Activated T-helper 1 cell treated with anti-CD3 and anti-CD28 coated beads, Interleukin-12 subunit alpha, Interleukin-12 subunit beta, Interleukin-2, Interleukin-4 antibody, amounts not matched to agents 30 ng/mL and 10 ng/mL and 1 ng/mL, durations not matched to agents 14 hours and 24 hours and 36 hours (primary cell): ENCODE measurements at places on chromosomes 2 and 18.

DNA sequence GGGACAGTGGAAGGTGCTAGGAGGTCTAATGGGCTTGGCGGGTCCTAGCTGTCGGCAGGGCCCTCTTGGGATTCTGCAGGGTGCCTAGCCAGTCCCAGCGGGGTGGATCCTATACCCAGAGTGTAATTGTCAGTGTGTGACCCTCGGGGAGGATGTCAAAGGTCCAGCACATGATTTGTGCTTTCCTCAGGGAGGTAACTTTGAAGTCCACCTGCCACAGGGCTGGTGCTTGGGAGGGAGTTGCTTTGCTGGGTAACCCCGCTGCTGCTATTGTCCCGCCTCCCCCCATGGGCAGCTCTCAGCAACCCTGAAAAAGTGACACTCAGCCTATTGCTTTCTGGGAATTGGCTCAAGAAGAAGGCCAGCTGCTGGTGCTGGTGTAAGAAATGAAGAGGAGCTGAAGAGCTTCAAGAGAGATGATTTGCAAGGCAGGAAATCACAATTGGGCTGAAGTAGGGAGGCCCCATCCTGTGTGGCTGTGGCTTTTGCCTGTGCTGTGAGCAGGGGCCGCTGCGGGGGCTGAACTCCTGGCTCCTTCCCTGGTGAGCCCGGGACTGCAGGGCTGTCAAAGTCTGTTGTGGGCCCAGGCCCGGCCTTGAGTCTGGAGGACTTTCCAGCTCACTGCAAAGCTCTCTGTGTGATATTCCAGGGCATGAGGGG is 36.4 kb downstream of the EMILIN2 start:
- H3K36me3 ChIP-seq = peaks cover 8% of the 10 kb centered on the region
- H3K27ac ChIP-seq = peak overlapping the region; percentile 89
- peak overlapping the region; percentile 48 for H3K4me3 ChIP-seq
- peaks cover 4% of the 10 kb centered on the region for H3K27me3 ChIP-seq
- peaks cover 30% of the 10 kb centered on the region for H3K4me1 ChIP-seq

- no peaks in the 10 kb centered on the region for H3K36me3 ChIP-seq
- no peaks in the 10 kb centered on the region for H3K27me3 ChIP-seq
- no peak for DNase-seq
- H3K4me3 ChIP-seq = no peak overlapping the region
- H3K27ac ChIP-seq = no peak overlapping the region
- no peaks in the 10 kb centered on the region for H3K4me1 ChIP-seq
Measured at GRCh38 chr2:215526341-215526740, 90.5 kb upstream of the FN1 start.

DNA sequence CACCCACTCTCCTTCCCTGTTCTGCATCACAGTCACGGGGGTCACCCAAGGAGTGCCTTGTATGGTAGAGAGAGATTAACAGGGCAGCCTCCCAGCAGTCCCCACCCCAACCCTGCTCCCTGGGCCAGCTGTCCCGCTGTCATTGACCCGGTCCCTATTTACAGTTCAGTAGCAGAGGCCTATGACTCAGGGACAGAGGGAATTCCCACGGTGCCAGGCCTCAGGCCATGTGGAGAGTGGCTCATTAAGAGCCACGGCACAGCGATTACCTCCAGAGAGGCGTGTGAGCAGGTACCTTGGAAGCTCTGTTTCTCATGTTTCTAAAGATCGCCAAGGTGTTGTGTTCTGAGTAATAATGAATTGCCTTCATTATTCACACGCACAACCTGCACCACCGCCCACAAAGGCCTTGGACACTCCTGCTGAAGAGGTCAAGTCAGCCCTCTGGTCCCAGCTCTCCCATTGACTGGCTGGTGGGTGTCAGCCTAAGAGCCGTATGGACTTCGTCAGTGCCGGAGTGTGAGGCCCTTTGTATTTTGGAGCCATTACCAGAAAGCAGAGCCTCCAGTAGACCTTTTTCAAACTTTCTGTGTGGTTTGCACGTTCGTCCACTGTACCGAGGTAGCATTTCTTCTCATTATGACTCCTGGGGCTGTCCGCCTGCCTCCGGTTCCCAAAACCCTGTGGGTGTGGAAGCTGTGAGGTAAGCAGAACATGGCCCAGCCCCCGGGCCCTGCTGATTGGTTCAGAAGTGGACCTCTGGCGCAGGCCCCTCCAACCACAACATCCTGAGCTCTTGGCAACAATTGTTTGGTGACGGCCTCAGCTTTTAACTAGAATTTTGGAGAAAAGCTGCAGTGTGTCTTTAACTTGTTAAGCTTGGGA is 47.0 kb downstream of the SERTAD2 start:
- peaks cover 28% of the 10 kb centered on the region for H3K4me1 ChIP-seq
- peaks cover 6% of the 10 kb centered on the region for H3K27me3 ChIP-seq
- H3K4me3 ChIP-seq = peak overlapping the region; percentile 46
- peak overlapping the region; percentile 85 for H3K27ac ChIP-seq
- H3K36me3 ChIP-seq = peaks cover 2% of the 10 kb centered on the region

DNA sequence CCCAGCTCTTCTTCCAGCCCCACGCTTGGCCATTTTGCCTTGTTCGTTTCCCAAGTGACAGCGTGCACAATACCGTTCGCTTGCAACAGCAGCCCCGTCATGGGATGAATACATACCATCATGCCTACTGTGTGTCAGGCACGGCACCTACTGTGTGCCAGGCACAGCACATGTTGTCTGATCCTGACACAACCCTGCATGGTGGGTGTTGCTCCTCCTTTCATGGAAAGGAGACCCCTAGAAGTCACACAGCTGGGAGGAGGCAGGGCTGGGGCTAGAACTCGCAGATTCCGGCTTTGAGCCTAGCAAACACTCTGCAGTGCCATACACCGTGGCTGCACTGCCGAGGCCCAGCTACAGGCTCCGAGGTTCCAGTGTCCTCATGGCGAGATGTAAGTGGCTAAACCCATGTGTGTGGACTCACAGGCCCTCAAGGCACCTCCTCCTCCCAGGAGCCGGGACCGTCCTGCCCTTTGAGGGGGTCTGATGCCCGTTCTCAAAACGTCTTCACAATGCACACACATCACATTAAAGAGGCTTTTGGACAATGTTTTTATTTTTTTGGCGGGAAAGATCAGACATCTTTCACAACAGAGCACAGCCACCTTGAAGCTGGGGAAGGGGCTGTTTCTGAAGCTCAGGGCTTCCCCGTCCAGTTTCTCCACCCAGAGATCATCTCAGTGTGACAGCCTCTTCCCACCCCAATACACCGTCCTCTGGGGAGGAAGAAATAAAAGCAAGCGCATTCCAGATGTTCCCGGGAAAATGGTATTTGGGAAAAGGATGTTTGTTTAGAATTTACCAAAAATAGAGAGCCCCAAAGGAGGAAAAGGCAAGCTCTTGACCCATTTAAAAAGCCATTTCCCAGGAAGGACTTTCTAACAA is 64.9 kb downstream of the HS1BP3 start:
- H3K27me3 ChIP-seq = peaks cover 2% of the 10 kb centered on the region
- H3K4me1 ChIP-seq = no peaks in the 10 kb centered on the region
- no peak overlapping the region for H3K4me3 ChIP-seq
- DNase-seq = no peak
- no peaks in the 10 kb centered on the region for H3K36me3 ChIP-seq

DNA sequence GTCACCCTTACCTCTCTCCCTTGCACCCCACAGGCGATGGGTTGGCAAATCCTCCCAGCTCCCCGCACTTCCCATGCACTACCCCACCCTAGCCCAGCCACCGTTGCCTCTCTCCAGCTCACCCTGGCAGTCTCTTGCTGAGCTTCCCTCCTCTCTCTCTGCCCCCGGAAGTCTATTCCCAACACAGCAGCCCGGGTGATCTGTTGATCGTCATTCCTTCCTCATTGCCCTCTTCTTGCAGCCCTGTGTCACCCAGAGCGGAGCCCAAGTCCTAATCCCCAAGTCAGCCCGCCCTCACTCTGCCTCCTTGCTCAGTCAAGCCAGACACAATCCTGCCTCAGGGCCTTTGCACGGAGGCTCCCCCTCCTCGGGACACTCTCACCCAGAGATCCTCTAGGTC is 55.2 kb downstream of the CIB4 start:
- DNase-seq = no peak
- H3K4me1 ChIP-seq = no peaks in the 10 kb centered on the region
- no peak overlapping the region for H3K27ac ChIP-seq
- H3K27me3 ChIP-seq = peaks cover 14% of the 10 kb centered on the region

DNA sequence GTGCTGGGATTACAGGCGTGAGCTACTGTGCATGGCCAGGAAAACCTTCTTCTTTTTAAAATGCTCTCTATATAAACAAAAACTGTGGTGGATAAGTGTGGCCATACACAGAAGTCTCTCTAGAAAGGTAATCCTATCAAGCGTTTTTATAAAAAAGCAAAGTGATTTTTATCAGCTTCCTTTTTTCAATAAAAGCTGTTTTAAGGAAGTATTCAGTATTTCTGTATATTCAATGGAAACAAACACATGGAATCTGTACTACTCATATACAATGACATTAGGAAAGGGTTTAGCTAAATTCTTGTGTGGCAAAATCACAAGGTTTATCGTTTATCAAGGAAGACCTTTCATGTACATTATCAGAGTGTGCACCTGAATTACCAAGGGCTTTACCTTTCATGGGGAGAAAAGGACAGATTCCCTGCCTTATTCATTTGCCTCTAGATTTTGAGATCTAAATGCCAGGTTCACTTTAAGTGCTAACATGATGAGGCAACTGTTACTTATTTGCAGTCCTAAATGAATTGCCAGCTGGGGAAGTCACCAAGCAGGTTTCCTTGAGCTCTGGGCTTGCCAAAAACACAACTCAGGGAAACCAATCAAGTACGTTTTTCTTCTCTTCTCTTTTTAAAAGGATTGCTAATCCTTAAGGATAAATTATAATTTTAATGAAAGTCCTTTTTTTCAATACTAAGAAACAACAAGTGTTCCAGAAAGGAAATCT is 70.8 kb downstream of the RTN4 start:
- H3K4me3 ChIP-seq = no peak overlapping the region
- H3K27ac ChIP-seq = no peak overlapping the region
- peaks cover 24% of the 10 kb centered on the region for H3K4me1 ChIP-seq
- H3K27me3 ChIP-seq = no peaks in the 10 kb centered on the region

- peaks cover 61% of the 10 kb centered on the region for H3K27me3 ChIP-seq
- peaks cover 14% of the 10 kb centered on the region for H3K4me1 ChIP-seq
- H3K4me3 ChIP-seq = peak overlapping the region; percentile 58
- no peaks in the 10 kb centered on the region for H3K36me3 ChIP-seq
Measured at GRCh38 chr2:143937723-143938350, 582.1 kb downstream of the ZEB2 start.

DNA sequence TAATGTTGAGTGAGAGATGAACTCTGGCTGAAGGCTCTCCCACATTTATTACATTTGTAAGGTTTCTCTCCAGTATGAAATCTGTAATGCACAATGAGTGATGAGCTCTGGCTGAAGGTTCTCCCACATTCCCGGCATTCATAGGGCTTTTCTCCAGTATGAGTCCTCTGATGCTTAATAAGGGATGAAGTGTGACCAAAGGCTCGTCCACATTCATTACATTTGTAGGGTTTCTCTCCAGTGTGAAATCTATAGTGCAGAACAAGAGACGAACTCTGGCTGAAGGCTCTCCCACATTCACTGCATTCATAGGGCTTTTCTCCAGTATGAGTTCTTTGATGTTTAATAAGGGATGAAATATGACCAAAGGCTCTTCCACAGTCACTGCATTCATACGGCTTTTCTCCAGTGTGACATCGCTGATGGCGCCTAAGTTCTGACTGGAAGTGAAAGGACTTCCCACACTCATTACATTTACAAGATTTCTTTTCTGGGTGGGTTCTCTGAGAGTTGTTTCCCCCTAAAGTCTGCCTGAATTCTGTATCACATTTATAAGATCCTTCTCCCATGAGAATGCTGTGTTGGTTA is 10.2 kb downstream of the ZNF514 start:
- DNase-seq = no peak
- no peaks in the 10 kb centered on the region for H3K4me1 ChIP-seq
- H3K27ac ChIP-seq = no peak overlapping the region
- no peaks in the 10 kb centered on the region for H3K27me3 ChIP-seq
- H3K36me3 ChIP-seq = peaks cover 42% of the 10 kb centered on the region

DNA sequence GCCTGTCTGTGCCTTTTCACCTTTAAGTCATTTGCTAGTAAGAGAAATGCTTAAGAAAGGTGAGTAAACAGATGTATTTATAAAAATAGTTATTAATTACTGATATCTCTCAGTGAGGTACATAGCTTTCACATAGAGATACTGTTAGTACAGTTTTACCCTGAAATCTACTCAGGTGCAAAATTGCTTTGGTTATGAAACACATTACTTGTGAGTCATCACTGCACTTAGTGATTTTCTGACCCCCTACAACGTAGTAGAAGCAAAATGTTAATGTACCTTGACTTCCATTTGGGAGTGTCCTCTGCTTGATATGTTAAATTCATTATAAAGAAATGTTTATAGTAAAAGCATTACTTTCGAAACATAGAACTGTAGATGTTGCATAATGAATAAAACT is 6.5 kb downstream of the GLS start:
- H3K27me3 ChIP-seq = no peaks in the 10 kb centered on the region
- no peak overlapping the region for H3K4me3 ChIP-seq
- H3K27ac ChIP-seq = no peak overlapping the region
- DNase-seq = no peak
- H3K36me3 ChIP-seq = peaks cover 40% of the 10 kb centered on the region

- no peaks in the 10 kb centered on the region for H3K36me3 ChIP-seq
- H3K27ac ChIP-seq = no peak overlapping the region
- no peak overlapping the region for H3K4me3 ChIP-seq
- no peaks in the 10 kb centered on the region for H3K4me1 ChIP-seq
- no peaks in the 10 kb centered on the region for H3K27me3 ChIP-seq
- DNase-seq = no peak
Measured at GRCh38 chr2:235365743-235366142, 128.1 kb upstream of the AGAP1 start.

- H3K36me3 ChIP-seq = no peaks in the 10 kb centered on the region
- no peak for DNase-seq
- no peaks in the 10 kb centered on the region for H3K4me1 ChIP-seq
Measured at GRCh38 chr2:108124736-108125495, 114.9 kb upstream of the SULT1C3 start.

DNA sequence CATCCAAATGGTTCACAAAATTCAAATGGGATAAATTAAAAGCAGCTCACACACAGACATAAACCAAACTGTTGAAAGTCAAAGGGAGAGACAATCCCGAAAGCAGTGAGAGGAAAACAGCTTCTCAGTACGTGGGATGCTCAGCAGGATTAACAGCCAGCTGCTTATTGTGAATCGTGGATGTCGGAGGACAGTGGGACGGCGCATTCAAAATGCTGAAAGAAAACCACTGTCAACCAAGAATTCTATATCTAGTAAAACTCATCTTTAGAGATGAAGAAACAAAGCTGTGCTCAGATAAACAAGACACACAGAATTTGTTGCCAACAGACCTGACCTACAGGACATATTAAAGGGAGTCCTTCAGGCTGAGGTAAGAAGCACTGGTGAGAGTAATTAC is 102.9 kb downstream of the NFATC1 start:
- peaks cover 18% of the 10 kb centered on the region for H3K4me1 ChIP-seq
- H3K27ac ChIP-seq = no peak overlapping the region
- peaks cover 54% of the 10 kb centered on the region for H3K36me3 ChIP-seq

DNA sequence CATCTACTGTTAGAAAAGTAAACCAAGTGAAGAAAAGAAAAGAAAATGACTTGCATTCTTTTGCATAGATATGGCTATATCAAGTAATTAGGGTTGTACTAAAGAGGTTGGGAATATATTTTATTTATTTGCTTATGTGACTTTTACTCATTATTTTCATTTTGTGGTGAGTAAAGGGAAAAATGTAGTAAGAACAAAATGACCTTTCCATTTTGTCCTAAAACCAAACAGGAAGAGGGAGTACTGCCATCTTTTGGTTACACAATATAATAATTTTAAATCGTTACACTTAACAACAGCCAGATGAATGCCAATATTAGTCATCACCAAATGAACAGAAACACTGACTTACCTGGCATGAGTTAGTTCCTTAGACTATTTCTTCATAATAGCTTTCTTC is 47.3 kb upstream of the NDUFV2 start:
- H3K4me3 ChIP-seq = no peak overlapping the region
- peaks cover 1% of the 10 kb centered on the region for H3K36me3 ChIP-seq
- no peak for DNase-seq
- peaks cover 2% of the 10 kb centered on the region for H3K27me3 ChIP-seq
- H3K27ac ChIP-seq = no peak overlapping the region
- H3K4me1 ChIP-seq = peaks cover 8% of the 10 kb centered on the region
